ENCODE measurements at places on chromosomes 13 and 19.

- DNase-seq = no peak
These were observed at the start of gene PCDH9 for GRCh38 chr13:67229481-67230403. PCDH9 (minus strand) TSS chr13:67230336; CDS start chr13:67228440, 1,896 bp downstream.

DNA sequence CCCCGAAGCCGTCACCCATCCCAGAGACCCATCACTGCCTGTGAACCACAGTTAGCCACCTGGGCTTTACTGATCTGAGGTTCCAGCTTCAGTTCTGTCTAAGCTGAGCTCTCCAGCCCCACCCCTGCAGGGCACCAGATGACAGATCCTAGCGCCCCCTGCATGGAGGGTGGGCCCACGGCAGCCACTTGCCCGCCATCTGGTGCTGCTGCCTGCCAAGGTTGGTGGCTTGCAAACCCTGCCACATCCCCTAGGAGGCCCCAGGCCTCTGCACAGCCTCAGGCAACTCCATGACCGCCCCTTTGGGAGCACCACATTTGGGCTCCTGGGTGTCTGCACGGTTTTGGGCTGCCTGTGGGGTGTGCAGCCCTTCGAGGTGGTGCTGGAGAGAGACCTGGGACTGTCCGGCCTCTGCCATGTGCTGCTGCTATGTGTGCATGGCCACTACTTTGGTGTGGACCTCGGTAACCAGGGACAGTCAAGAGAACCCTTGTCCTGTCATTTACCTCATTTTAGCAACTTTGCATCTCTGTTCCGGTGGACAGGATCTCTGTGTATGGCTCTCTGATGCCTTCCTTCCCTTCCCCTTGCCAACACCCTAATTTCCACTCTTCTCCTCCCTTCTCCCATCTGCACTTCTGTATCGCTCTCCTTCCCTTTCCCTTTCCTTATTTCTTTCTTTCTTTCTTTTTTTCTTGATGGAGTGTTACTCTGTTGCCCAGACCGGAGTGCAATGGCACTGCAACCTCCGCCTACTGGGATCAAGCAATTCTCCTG lies 17.4 kb upstream of the SDHAF1 start:
- no peak for DNase-seq

DNA sequence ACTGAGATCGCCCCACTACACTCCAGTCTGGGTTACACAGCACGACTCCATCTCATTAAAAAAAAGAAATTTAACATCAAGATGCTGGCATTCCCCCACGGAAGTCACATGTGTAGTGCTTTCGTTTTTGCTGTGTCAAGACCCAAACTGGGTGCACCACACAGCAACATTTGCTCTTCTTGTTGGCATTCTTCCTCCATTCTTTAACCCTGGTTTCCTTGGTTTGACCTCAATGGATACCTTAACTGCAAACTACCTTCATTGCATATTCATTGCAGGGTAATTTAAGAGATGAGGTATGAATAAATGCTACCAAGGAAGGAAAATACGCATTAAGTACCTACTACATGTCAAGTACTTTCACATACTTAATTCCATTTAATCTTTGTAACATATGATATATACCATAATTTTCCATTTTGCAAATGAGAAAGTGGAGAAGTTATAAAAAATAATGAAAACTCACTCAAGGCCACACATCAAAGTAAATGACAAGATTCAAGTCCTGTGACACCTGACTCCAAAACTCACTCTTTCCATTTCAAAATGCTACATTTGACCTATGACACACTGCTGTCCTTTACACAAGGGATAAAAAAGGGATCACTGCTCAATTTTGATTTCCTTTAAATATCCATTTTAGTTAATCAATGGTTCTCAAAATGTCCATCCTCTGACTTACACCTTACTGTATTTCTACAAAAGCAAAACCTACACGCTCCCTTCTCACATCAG lies 59.2 kb downstream of the STK24 start:
- DNase-seq = no peak

GRCh38 chr19:10155839-10156238 lies 36.1 kb upstream of the EIF3G start:
- DNase-seq = no peak

GRCh38 chr19:44925114-44925891 lies 10.9 kb downstream of the APOC1 start:
- peak; percentile 64 for DNase-seq

- DNase-seq = no peak
These were observed 838.0 kb downstream of the UQCRFS1 start for GRCh38 chr19:28374971-28375370.

DNA sequence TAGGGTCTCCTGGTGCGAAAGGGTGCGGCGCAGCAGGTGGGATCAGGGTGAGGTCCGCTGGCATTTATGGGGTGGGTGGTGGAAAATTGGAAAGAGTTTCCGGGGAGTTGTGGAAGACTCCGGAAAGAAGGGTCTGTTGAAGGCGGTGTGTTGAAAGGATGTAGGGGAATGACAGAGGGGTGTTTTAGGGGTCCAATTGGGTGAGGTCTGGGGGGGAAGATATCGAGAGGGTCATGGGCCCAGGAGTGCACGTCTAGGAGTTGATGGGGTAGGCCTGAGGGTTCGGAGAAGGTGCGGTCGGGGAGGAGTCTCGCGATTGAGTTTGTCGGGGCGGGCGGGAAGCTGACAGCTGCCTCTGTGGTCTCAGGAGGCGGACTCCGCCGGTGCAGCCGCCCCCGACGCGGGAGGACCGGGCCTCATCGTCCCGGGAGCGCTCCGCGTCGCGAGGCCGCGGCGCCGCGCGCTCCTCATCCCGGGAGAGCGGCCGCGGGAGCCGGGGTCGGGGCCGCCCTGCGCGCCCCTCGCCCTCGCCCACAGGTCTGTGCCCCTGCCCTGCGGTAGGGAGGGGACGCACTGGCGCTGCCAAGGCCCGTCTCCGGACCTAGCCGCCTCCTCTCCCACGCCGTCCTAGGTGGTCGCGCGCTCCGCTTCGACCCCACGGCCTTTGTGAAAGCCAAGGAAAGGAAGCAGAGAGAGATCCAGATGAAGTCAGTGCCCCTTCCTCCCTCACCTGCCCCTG lies 7.0 kb downstream of the PGLYRP1 start:
- DNase-seq = no peak

DNA sequence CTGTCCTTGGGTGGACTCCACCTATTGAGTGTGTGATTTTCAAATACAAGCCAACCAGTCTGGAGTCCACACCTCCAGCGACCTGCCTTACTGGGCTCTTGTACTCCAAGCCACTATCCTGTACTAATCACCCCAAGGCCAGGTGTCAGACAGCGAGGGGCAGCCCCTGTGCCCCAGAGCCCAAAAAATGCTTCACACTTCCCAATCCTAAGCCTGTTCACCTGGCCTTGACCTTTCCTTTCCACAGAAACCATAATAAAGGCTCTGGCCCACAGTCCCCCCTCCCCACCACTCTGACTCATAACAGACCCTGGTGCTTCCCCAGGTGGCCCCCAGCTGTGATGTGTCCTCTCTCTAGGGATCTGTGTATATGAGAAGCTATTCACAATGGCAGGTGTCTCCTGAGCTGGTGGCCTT lies 3.9 kb downstream of the CD209 start:
- DNase-seq = no peak

DNA sequence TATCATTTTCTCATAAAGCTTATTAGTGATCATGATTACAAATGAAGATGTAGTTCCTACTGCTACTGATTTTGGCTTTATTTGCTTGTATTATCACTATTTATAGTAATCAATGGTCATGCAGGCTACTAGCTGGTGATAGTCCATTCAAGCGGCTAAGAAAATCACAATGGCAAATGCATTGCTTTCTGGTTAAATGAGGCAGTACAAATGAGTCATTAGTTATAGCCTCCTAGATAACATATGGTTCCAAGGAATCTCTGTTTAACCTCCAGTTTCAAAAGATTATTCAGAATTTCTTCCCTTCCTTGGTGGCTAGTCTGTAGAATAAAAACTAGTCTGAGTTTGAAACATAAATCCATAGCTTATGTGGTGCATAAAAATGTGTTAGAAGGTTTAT lies 141.3 kb upstream of the HTR2A start:
- no peak for DNase-seq

- peak; percentile 47 for DNase-seq
These were observed at the start of gene SACS for GRCh38 chr13:23433171-23434153. SACS (minus strand) TSS chr13:23433702; CDS start chr13:23411239, 22,463 bp downstream.

DNA sequence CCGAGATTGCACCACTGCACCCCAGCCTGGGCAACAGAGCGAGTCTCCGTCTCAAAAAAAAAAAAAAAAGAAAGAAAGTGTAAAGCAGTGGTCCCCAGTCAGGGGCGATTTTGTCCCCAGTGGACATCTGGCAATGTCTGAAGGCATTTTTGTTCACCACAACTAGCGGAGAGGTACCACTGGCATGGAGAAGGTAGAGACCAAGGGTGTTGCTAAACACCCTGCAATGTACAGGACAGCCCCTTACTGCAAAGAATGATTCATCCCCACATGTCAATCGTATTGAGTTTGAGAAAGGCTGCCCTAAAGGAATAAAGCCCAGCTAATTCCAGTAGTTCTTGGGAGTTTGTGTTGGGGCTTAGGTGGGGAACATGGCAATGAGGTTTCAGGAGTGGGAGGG lies 38.7 kb downstream of the CYP4F2 start:
- no peak for DNase-seq

DNA sequence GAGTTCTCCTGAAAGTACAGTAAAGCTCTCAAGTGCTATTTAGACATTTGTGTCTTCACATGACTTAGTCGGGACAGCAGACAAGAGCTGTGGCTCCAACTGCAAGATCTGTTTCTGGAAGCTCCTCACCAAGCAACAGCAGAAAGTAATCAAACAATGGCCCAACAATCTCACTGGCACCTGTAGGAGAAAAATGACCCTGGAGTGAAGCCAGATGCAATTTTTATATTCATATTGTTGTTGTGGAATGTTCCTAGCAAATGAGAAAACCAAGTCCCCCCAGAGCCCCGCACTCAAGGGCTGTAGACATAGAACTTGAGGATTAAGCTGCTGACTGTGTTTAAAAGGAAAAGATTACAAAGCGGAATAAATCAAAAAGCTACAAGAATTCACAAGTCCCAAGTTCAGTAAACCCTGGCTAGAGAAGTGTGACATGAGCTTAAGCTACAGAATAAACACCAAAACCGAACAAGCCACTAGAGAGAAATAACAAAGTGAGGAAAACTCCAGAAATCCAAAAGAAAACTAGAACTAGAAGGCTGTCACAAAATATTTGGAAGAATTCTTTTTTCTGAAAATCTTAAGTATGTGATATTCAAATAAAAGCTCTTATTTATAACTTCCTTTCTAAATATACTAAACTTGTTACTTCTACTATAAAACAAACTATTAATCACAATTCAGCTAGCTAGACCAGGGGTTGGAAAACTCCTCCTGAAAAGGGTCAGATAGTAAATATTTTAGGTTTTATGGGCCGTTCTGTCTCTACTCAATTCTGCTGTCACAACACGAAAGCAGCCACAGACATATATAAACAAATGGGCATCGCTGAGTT lies 454.5 kb downstream of the SUCLA2 start:
- DNase-seq = no peak

DNA sequence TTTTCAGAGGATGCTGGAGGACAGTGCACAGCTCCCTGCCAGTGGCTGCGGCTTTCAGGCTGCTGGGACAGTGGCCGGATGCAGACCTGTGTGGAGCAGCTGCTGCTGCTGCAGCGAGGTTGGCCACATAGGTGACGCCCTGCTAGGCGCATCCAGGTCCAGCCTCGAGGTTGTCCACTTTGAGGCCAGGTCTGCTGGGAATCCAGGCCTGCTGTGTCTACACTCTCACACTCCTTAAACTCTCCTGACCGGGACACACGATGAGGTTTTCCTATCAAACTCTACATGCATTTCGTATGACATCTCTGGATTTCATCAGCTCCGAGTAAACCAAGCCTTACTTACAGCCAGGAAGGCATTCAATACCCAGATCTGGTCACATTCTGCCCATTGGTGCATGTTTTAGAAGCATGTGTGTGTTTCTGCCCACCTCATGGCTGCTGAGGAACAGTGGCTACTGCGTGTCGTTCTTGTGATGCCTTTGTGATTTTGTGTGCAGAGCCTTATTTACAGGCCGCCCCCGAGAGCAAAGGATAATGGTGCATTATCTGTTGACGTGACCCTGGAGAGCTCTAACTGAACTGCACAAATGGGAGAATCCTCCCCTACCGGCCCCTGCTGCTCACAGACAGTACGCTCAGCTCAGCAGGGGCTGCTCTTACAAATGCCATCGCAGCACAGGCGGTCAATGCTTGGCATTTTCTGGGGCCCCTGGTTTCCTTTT lies 12.3 kb upstream of the MCF2L start:
- no peak for DNase-seq

DNA sequence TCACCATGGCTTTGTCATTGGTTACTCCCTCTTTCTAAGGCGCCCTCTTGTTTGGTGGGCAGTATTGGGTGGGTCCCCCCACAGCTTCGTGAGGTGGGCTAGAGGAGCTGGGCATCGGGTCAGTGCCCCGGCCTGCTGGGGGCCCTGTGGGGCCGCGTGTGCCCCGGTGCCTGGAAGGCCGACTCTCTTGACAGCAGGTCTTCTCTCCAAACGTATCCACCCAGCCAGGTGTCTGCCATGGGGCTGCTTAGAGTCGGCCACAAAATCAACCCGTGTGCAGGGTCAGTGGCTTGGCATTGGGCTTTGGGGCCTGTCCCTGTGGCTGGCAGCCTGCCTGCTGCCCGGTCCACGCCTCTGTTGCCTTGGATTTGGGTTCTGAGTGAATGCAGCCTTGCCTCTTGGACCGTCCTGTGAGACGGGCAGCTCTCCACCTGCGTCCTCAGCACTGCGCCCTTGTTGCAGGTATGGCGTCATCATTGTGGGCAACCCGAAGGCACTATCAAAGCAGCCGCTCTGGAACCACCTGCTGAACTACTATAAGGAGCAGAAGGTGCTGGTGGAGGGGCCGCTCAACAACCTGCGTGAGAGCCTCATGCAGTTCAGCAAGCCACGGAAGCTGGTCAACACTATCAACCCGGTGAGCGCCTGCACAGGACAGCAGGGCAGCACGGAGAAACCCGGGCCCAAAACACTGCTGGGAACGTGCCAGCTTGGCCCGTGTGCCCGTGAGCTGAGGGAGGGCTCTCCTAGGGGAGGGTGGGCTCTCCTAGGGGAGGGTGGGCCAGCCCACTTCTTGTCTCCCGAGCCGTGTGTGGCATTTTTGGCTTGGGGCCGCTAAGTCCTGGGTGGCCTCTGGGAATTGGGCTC lies 31.4 kb downstream of the UPF1 start:
- no peak for DNase-seq

- DNase-seq = no peak
These were observed 13.2 kb upstream of the TCF3 start for GRCh38 chr19:1665565-1666047.

DNA sequence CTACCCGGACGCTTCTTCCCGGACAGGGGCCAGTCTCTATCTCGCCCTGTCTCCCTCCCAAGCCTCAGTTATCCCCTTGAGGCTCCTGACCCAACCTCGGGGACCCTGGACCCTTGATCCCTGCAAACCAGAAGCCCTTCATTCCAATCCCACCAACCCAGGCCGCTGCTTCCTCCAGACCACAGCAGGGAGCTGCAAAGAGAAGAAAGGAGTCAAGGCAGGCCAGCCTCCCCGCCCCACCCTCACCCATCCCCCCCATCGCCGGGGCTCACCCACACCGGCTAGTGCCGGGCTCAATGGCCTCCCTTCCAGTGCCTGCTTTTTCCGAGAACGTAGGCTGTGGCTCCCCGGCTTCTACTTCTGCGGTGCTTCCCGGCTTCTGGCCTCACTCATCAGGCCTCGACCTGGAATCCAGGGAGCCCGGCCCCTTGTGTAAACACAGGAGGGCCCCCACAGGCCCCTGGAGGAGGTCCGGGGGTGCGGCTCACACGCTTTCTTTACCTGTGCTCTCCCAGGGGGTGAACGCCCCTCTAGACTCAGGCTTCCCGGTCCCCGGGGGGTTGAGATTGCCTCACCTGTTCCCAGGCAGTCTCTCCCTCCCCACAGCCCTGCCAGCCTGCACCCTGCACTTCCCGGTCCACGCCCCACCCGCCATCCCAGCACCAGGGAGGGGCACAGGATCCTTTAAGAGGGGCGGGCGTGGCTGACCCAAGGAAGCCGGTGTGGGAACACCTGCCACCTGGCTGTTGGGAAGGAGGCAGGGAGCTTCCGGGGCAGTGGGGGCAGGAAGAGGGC lies at the start of gene FAM83E:
TSS of gene FAM83E (minus strand) at position 641 of the 795 bp plus-strand sequence. CDS start 1,704 bp downstream, outside the sequence.
- no peak for DNase-seq
